Inflammatory macrophage treated with lipopolysaccharide for 4 hours (primary cell): ENCODE measurements at places on chromosomes 2 and 18.

- DNase-seq: no peak
Observed at GRCh38 chr2:63440612-63441011, 147.7 kb downstream of the WDPCP start.

DNA sequence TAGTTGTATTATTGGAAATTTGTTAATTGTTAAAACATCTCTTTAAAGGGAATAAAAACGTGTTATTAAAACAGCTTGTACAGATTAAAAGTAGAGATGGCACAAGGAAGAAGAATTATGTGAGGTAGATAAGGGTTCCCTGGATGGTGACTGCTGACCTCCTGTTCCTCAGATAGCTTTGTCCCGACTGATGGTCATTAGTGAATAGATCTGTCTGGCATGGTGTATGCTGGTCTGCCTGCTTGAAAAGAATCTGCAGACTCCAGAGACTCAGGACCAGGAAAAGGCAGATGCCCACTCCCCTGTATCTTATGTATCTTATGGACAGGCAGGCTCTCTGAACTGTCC, 5.6 kb upstream of the FARP2 start:
- no peak for DNase-seq

- peak; percentile 91 for DNase-seq
Observed at GRCh38 chr2:202765436-202765835, 106.1 kb downstream of the ICA1L start.

DNA sequence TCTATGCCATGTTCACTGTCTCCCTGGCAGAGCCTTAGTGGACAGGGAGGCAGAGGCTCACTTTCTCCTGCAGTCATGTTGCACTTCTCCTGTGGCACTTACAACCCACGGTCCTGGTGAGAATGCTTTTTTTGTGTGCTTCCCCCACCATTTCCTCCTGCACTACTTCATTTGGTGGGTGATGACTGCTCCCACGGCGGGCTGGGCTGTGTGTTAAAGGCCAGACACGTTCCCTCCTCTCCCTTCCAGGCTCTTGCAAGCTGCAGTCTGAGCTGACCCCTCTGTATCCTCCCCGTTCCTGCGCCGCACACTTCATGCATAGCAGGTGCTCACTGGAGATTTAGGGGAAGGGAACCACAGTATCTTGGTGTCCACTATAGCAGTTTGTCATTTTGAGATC, 170.5 kb downstream of the CELF4 start:
- no peak for DNase-seq

GRCh38 chr2:47152803-47153202, 2.3 kb downstream of the STPG4 start:
- no peak for DNase-seq

- no peak for DNase-seq
Observed at GRCh38 chr2:222309361-222309760, 10.6 kb upstream of the PAX3 start.

DNA sequence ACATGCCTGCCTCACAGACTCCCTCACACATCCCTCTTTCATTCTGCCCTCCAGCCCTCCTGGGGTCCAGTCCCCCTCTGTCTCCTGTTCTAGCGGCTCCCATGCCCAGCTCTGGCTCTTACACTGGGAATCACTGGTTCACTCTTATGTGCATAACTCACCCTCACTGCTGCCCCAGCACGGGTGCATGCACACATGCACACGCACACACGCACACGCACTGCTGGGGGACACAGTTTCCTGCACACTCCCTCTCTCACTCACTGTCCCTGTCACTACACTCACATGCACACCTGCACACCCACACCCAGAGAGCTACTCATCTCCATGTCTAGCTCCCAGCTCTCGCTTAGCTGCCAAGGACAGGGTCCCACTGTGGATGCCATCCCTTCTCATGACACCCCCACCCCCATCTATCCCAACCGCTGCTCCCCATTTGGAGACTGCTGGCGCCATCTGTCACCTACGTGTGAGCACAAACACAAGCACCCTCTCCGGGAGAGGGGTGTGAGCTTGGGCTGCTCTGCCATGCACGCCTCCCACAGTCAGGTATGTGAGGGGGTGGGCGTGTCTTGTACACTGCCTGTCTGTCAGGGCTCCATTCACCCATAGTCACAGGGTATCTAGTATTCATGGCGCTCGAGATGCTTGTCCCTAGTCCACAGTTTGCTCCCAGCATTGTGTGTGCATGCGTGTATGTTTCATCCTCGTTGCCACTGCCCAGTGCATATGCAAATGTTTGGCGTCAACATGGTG, 1.8 kb downstream of the ASIC4 start:
- no peak for DNase-seq

GRCh38 chr2:171150694-171151285, 9.9 kb downstream of the TLK1 start:
- no peak for DNase-seq

DNA sequence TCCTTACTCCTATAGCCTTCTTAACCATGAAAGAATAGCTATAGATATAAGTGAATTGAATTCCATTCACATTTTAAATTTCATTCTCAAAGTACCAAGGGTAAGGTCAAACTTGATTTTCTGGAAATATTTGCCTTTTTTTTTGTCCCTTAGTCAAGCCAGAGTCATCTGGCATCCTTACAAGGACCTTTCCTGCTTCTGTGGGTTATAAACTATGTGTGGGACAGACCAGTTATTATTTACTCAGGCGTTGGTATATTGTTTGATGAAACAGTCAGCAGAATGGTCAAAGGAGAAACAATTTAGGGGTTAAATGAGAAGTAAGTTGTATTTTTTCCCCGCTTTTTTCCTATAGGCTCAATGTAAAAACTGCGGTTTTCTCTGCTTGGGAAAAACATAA, 1103.2 kb upstream of the ZEB2 start:
- DNase-seq: no peak

DNA sequence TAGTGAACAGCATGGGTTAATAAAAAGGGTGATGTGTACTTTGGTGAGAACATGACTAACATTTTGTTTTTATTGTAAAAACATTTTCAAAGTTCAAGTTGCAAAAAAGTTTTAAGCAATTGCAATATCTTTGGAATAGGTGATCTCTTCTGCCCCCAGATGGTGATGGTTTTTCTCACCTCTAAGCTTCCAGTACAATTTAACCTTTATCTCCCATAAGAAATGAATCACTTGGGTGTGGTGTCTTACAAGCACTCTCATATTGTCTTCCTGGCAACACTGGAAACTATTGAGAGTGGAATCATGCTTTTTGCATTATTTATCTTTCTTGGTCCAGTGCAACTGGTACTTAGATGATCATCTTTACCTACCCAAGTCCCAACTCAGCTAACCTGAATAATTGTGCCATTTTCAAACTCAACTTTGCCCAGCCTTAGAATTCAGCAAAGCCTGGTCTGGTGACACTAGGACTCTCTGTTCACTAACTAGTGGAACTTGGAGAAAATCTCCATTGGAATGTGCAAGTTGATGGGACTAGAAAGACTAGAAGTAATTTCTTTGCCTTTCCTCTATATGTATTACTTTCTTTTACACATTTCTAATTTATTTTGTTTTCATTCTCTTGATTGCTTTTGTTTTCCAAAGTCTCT, 964.7 kb upstream of the ZEB2 start:
- DNase-seq: peak; percentile 3

DNA sequence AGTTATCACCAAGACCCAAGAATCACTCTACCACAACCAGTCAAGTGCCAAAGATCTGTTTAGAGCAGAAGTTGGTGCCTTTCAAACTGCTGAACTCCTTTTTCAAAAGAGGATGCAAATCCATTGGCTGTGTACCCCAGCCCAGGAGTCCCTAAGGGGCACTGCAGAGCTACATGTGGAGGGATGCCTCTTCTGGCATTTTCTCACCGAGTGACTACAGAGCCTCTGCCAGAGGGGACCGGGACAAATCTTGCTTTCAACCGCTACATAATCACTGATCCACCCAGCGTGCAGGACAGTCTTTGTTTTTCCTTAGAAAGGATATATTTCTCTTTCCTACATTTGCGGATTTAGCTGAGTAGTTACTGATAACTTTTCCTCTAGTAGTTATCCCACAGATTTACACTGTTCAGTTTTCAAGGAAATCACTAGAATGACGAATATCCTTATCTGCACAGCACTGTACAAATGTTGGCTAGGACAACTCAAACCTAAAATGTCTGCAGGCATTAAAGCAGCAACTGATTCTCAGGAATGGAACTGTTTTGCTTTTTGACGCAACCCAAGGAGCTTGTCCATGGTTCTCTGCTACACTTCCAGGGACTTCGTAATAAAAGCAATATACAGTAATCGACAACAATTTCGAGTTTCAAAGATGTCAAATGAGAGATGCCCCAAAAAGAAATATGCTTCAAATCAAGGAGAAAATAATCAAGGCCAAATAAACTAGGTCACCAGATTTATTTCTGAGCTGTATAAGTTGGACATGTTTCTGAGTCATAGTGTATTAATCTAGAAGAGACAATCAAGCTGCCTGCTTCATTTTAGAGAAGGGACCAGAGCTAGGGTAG, 24.1 kb downstream of the EPB41L3 start:
- no peak for DNase-seq

GRCh38 chr2:25339791-25340180, 1.9 kb downstream of the DNMT3A start:
- no peak for DNase-seq

DNA sequence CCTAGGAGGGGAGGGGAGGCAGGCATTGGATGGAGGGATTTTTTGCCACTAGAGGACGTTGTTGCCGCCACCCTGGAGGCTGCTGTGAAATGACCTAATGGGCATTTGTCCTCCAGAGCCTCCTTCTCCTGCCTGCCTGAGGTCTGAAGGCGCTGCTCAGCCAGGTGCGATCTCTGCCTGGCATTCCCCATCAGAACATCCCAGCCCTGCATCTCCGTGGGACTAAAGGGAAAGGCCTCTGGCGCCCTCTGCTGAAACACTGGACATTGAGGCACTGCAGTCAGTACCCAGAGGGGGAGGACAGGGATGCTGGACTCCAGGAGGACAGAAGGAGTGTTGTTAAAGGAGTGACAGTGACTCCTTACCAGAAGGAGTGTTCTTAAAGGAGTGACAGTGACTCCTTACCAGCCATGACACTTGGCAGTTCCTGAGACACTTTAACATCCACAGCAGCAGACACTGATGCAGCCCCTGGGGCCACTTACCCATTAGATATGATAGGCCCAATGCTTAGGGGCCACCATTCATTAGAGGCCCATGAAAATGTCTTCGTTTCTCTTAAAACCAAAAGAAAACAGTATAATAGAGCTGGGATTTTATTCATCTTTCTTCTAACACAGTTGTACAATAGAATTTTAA, 17.0 kb downstream of the THNSL2 start:
- DNase-seq: peak; percentile 47

DNA sequence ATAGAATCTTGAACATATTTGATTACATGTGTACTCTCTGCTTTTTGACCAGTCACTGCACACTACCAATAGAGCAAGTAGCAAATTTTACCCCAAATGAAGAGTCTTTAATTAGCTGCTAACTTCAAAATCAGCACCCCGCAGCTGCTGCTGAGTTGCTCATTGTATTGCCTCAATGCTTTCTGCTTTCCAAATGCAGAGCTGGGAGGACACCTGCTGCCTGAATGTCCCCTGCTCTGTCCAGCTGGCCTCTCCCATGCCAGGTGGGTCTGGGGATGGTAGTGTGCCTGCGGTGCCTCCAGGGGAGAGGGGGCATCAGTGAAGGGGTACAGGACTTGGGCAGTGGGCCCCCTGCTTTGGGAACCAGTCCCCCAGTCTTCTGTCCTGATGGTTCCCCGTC, 184.8 kb downstream of the PRKCE start:
- no peak for DNase-seq

DNA sequence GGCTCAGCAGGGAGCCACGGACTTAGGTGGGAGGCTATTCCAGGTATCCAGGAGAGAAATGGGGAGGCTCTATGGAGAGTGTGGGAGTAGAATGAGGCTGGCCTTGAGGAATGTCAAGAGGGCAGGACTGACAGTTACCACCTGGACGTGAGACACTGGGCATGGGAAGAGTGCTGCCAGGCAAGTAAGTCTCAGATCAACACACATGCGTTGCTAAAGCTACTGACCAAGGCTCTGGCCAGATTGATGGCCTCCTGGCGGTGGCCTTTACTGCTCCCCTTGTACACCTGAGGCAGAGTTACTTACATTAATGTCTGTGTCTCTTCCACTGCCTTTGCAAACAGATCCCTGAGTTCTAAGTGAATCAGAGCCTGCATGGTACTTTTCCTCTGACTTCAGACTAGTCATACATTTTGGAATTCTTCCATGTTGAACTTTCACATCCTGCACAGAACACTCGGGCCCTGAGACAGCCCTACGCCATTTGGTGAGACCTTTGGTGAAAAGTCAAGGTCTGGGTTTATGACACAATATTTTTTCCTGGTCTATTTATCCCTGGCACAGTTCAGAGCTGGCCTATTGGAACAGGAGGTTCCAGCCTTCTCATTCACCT, 398.8 kb upstream of the TRIB2 start:
- DNase-seq: no peak

GRCh38 chr2:67526283-67526682, 129.2 kb downstream of the ETAA1 start:
- DNase-seq: peak; percentile 44

GRCh38 chr2:51335087-51336058, 303.4 kb upstream of the NRXN1 start:
- no peak for DNase-seq

DNA sequence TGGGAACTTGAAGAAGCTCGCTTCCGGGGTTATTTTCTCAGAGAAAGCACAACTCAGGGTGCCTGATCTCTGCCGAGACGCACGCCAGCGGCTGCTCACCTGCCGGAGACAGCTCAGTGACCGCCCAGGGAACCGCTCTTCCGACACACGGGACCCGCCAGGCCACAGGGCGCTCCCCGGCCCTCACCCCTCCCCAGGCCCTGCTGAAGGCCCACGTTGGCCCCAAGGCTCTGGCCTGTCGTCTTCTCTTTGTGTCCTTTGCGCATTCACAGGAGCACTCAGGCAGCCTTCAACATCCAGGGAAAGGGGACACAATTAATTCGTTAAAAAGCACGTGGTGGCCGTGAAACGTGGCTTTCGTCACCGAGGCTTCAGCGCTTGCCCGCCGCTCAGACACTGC, 276.3 kb upstream of the SALL3 start:
- no peak for DNase-seq

- peak; percentile 61 for DNase-seq
Observed at GRCh38 chr18:49238433-49239042, 221.9 kb downstream of the DYM start.

- DNase-seq: no peak
Observed at GRCh38 chr2:207484444-207485391, 45.0 kb upstream of the CREB1 start.

GRCh38 chr2:217250013-217250524, 390.2 kb upstream of the TNP1 start:
- no peak for DNase-seq

DNA sequence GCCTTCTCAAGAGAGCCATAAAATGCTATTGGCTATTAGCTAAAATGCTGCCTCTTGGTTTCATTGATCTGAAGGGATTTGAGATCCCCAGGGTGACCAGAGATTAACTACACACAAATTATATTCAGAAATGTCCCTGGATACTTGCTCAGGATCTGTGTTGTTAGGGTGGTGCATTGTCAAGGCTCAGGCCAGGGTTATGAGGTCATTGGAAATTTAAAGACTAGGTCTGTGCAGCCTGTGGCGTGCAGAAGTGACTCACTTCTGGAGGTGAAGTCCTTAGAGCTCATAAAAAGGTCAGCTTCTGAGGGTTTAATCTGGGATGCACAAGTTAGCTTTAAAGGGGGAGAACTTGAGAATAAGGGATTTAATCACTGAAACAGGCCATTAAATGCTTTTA, 23.5 kb downstream of the LRRTM1 start:
- DNase-seq: no peak

- no peak for DNase-seq
Observed at GRCh38 chr2:175147186-175147585, 20.8 kb downstream of the ATF2 start.
